G401 (cell line): ENCODE measurements at places on chromosomes 1 and 21. TPM values are rescaled to one million over a fixed set of nuclear protein-coding genes. Genes with fewer than 3 reads are reported as not detected.
A peak's percentile ranks its signal among the peaks of the same experiment; 100 is the strongest.

DNA sequence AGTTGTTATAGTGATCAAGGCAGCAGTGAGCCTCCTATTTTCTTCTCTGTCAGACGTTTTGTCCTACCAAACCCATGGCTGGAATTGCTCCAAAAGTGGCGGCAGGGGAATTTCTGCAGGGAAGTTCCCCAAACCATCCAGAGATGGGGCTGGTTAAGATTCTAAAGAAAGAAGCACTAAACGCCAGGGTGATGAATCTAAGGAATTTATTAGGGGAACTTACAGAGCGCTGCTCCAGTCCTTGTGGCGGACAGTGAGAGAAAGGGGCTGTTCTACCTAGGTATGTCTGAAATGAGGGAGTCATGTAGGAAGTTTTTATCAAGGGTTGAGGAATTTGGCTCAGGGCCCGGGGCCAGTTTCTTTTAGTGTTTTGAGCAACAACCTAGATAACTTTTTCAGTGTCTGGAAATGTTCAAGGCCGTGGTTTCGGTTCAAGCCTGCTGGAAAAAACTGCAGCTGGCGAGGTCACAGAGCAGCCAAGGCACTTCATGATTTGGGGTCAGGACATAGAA, 222.4 kb upstream of the B3GALT2 start:
- DNase-seq: no peak

DNA sequence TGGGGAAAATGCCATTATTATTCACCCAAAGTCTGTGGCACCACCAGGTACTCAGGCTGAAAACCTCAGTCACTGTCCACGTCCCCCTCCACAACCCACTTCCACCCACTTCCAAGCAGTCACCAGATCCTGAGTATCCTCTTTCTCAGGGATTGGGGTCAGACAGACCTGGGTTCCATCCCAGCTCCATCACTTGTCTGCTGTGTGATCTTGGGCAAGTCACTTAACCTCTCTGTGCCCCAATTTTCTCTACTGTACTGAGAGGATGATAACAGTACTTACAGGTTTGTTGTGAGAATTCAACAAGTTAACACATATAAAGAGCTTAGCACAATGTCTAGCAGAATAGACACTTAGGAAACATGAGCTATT, 29.7 kb upstream of the FOXO6 start:
- no peak for DNase-seq

DNA sequence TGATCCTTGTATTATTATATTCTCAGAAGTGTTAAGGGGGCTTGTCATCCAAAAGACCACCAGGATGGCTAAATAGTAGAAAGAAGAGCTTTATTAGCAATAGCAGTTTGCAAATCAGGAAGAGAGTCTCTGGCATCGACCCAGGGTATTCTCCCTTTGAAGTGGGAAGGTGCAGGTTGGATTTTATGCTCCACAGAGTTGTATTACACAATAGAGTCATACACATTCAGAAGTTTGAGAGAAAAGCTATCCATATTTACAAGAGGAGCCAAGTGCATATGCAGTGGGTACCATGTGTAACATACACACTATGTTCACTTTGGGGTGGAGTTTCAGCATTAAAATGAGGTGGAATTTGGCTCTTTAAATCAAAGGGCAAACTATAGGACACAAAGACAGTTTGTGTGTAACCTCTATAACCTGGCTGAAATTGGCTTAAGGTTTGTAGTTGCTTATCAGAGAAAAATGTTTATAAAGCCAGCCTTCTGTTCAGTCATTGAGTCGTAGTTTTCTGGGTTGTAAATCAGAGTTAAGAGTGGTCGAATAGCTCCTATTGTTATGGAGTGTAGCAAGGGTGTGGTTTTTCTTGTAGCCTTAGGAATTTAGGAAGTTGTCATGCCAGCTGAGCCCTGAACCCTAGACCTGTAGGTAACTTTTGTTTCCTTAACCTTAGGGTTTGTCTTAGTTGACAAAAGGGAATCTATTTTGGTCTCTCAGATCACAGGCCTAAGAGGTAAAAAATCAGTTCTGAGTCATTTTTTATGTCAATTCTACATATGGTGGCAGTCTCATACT, 125.3 kb downstream of the DNM3 start:
- DNase-seq: no peak

Gene TMEM240
- 1.1 TPM in 1 of 2 replicates, not detected in the other for total RNA-seq

Gene GBP3
- total RNA-seq: not detected in 2 replicates

GRCh38 chr1:230940848-230941247, 37.8 kb downstream of the TTC13 start:
- no peak for DNase-seq

GRCh38 chr1:20368866-20369470, 78.3 kb downstream of the VWA5B1 start:
- DNase-seq: no peak

Gene DFFB
- 7.6 and 10.0 TPM in 2 replicates for total RNA-seq

- DNase-seq: no peak
Observed at GRCh38 chr1:3377604-3378279, 76.7 kb upstream of the ARHGEF16 start.

DNA sequence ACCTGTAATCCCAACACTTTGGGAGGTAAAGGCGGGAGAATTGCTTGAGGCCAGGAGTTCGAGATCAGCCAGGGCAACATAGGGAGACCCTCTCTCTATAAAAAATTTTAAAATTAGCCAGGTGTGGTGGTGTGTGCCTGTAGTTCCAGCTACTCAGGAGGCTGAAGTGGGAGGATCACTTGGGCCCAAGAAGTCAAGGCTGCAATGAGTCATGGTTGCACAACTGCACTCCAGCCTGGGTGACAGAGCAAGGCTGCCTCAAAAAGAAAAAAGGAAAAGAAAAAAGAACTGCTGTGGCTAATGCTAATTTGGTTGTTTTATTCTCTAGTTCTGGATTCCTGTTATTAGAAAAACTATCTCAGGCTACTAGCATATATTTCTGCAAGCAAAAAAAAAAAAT, 29.8 kb downstream of the DBT start:
- no peak for DNase-seq

- peak; percentile 88 for DNase-seq
Observed at GRCh38 chr21:33380483-33380998, 22.7 kb upstream of the IFNGR2 start.

GRCh38 chr1:155308493-155309422, at the start of gene FDPS:
TSS of gene FDPS (plus strand) at chr1:155308866. CDS start at chr1:155309790, 924 bp downstream.
- DNase-seq: peak; percentile 100

GRCh38 chr1:202235856-202236837, 42.5 kb downstream of the LGR6 start:
- DNase-seq: peak; percentile 38

DNA sequence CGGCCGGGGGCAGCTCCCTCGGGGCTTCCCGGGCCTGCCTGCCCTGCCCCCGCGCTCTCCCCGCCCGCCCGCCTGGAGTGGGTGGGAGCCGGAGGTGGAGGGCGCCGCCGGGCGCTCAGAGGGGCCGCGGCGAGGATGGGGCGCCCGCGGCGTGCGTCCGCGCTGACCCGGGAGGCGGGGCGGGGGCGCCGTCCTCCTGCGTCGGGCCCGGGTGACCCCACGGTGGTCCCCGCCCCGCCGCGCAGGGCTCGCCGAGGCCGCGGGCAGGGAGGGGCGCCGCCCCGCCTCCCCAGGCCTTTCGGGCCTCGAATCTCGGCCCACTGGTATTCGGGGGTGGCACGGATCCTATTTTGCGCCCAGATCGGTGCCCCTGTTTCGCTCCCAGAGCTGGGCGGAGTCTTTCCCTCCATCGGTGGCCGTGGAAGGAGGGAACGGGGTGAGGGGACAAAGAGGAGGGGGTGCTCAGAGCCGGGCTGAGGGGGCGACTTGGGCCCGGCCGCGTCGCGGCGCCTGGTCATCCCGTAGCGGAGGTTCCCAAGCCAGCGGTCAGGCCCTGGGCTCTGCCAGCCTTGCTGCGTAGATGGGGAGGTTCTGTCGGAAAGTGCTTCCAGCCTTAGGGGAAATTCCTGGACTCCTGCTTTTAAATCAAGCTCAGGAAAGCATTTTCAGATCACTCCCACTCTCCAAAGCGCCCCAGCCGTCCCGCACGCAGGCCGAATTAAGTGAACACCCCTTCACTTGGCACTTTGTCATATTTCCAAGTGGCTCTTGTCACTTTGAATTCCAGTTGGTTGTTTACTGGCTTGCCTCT, 545 bp downstream of the PATJ start:
- peak; percentile 69 for DNase-seq

DNA sequence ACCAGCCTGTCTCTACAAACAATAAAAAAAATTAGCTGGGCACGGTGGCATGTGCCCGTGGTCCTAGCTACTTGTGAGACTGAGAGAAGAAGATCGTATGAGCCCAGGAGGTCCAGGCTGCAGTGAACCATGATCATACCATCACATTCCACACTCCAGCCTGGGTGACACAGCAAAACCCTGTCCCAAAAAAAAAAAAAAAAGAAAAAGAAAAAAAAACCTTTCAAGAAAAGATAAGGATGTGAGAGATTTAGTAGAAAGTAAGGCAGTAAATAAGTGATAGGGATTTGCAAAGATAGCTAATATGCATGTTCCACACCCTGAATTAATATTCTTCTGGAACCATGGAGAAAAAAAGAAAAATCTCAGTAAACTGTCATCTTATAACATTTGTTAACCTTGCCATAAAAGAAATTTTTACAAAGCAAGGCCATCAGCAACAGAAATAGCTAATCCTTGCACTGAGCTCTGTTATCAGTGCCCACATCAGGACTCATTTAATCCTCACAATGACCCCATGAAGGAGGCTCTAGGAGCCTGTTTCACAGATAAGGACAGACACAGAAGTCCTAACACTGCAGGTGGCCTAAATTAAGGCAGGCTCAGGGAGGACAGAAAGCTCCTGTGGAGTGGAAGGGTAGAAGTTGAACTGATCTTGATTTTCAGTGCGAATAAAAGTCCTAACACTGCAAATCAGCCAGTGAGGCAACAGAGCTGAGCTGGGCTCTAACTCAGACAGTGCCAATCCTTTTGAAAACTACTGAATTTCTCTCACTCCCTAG, 7.6 kb downstream of the GNB1 start:
- DNase-seq: no peak

Gene MIA3
- total RNA-seq: 8.1 and 14.8 TPM in 2 replicates

- DNase-seq: no peak
Observed at GRCh38 chr1:238499021-238499420, 608.3 kb upstream of the ZP4 start.
